ENCODE measurements at places on chromosomes 13 and 19. TPM values are rescaled to one million over a fixed set of nuclear protein-coding genes. Genes with fewer than 3 reads are reported as not detected.

DNA sequence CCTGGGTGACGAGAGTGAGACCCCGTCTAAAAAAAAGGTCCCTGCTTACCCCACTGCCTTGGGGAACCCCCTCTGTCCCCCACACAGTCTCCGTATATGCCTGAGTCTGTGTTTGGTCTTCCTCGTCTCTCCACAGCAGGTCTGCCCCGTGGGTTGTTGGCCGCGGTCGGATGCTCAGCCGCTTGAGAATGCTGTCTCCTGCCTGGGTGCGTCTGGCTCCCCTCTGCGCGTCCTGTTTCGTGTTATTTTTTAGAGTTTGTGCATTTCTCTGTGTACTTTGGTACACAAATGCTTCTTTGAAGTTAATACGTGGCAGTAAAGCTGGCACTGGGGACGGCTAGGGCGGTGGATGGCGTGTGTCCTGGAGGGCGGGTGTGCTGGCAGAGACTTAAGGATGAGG, 34.9 kb downstream of the KDM4B start:
- no peaks in the 10 kb centered on the region for H3K4me1 ChIP-seq
- no peaks in the 10 kb centered on the region for H3K36me3 ChIP-seq
- H3K4me3 ChIP-seq: no peak overlapping the region

TEX29 gene
- total RNA-seq: 0.86 TPM

DNA sequence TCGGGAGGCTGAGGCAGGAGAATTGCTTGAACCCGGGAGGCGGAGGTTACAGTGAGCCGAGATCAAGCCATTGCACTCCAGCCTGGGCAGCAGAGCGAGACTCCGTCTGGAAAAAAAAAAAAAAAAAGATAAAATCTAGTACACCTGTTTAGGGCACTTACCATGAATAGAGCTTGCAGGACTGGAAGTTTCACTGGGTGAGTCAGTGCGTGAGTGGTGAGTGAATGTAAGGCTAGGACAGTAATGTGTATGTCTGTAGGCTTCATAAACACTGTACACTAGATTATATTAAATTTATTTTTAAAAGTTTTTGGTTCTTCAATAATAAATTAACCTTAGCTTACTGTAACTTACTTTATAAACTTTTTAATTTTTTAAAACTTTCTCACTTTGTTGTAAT, 22.9 kb downstream of the PPP5C start:
- H3K27me3 ChIP-seq: no peaks in the 10 kb centered on the region
- H3K27ac ChIP-seq: no peak overlapping the region
- H3K36me3 ChIP-seq: no peaks in the 10 kb centered on the region
- no peaks in the 10 kb centered on the region for H3K4me1 ChIP-seq

LILRB1 gene
- 138 TPM for total RNA-seq

DNA sequence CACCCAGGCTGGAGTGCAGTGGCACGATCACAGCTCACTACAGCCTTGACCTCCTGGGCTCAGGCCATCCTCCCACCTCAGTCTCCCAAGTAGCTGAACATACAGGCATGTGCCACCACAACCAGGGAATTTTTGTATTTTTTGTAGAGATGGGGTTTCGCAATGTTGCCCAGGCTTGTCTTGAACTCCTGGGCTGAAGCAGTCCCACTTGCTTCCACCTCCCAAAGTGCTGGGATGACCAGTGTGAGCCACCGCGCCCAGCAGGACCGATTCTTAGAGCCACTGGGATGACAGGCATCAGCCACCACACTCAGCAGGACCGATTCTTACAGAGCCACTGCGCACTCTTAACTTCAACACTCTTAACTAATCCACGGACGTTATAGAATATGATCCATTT, 54.9 kb upstream of the RANBP3 start:
- no peak overlapping the region for H3K4me3 ChIP-seq
- H3K27ac ChIP-seq: no peak overlapping the region
- no peak for DNase-seq
- H3K4me1 ChIP-seq: no peaks in the 10 kb centered on the region
- no peaks in the 10 kb centered on the region for H3K36me3 ChIP-seq
- H3K27me3 ChIP-seq: no peaks in the 10 kb centered on the region

DNA sequence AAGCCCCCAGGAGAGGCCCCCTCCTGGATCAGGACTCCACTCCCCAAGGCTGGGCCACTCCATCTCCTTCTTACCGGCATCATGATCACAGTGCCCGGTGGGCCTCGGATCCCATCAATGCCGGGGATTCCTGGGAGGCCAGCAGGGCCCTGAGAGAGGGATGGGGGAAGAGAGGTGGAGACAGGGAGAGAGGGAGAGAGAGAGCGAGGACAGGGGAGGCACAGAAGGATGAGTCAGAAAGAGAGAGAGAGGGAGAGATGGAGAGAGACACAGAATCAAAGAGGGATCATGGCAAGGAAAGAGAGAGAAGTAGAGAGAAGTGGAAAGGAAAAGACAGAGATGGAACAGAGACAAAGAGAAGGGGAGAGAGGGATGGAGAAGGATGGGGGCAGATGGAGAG, 13.8 kb downstream of the COL5A3 start:
- H3K36me3 ChIP-seq: no peaks in the 10 kb centered on the region
- H3K27ac ChIP-seq: no peak overlapping the region
- H3K27me3 ChIP-seq: no peaks in the 10 kb centered on the region
- H3K4me1 ChIP-seq: no peaks in the 10 kb centered on the region
- DNase-seq: no peak
- H3K4me3 ChIP-seq: no peak overlapping the region

- H3K36me3 ChIP-seq: peaks cover 18% of the 10 kb centered on the region
- no peak for DNase-seq
- H3K27ac ChIP-seq: no peak overlapping the region
- peaks cover 19% of the 10 kb centered on the region for H3K4me1 ChIP-seq
Measured at GRCh38 chr13:99390601-99391000, 83.4 kb upstream of the GPR183 start.

- H3K4me1 ChIP-seq: no peaks in the 10 kb centered on the region
- no peak overlapping the region for H3K4me3 ChIP-seq
- H3K36me3 ChIP-seq: no peaks in the 10 kb centered on the region
- H3K27ac ChIP-seq: no peak overlapping the region
- H3K27me3 ChIP-seq: no peaks in the 10 kb centered on the region
Measured at GRCh38 chr19:41691268-41691970, 3.3 kb upstream of the CEACAM7 start.

GRCh38 chr19:1992759-1993260, 22.7 kb downstream of the BTBD2 start:
- H3K27me3 ChIP-seq: no peaks in the 10 kb centered on the region
- peaks cover 4% of the 10 kb centered on the region for H3K36me3 ChIP-seq
- no peak overlapping the region for H3K4me3 ChIP-seq
- DNase-seq: no peak
- no peak overlapping the region for H3K27ac ChIP-seq

SPACA4 gene
- total RNA-seq: not detected

DNA sequence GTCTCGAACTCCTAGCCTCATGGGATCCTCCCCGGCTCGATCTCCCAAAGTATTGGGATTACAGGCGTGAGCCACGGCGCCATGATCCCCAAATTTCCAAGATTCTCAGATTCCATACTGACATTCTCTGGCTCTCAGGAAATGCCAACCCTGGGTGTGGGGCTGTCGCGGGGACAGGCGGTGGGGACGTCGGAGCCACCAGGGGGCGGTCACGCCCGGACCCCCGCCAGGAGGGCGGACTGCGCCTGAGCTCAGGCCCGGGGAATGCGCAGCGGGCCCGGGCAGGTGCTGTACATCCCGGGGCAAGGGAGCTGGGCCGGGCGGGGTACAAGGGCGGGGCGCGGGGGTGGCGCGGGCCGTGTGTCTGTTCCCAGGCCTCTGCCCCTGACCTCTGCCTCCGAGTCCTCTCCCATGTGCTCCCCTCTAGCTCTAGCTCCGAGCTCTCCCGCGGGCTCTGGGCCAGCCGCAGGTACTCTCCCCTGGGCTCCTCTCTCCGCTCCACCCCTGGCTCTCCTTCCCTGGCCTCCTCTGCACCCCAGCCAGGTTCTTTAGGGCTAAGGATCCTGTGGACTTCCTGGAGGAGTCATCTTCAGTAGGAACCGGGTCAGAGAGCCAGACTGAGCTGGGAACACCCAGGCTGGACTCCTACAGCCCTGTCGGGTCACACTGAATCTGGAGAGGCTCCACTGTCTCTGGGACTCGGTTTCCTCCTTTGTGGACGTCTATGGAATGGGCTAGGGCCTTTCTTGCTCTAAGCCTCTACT, 2.4 kb downstream of the PPP1R13L start:
- no peak overlapping the region for H3K27ac ChIP-seq
- no peaks in the 10 kb centered on the region for H3K36me3 ChIP-seq
- no peaks in the 10 kb centered on the region for H3K27me3 ChIP-seq
- H3K4me1 ChIP-seq: peaks cover 50% of the 10 kb centered on the region
- H3K4me3 ChIP-seq: no peak overlapping the region

GRCh38 chr13:34777914-34778303, 164.2 kb upstream of the NBEA start:
- no peaks in the 10 kb centered on the region for H3K36me3 ChIP-seq
- H3K27ac ChIP-seq: no peak overlapping the region
- no peaks in the 10 kb centered on the region for H3K27me3 ChIP-seq
- no peak overlapping the region for H3K4me3 ChIP-seq

DNA sequence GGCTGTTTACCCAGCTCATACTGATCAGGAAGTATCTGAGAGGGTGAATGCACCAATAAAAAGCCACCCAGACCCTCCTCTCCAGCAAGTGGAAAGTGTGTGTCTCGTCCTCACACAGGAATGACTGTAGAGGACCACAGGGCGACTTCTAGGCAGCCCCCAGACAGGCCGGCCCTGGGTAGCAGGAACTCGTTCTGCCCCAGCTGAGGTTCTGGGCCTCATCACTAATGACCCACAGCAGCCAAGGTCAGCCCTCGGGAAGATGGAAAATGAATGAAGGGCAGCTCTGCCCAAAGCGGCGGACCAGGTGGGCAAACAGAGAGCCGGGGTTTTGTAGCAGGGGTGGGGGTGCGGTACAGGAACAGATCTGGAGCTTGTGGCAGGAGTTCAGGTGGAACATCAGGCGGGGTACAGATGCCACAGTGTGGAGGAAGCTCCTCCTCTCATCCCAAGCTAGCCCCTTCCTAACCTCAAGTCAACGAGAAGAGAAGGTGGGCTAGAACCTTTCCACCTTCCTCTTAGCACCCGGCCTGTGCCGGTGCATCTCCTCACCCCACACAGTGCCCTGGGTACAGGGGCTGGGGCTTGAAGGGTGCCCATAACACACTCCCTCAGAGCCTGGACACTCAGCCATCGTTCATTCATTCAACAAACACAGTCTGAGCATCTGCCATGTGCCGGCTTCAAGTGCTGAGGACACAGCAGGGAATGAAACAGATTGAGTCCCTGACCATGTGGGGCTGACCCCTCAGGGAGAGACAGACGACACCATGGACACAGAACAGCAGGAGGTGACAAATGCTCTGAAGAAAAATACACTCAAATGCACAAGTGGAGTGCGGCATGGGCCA, 36.2 kb downstream of the RFX2 start:
- DNase-seq: no peak
- no peak overlapping the region for H3K27ac ChIP-seq
- no peaks in the 10 kb centered on the region for H3K36me3 ChIP-seq
- peaks cover 9% of the 10 kb centered on the region for H3K4me1 ChIP-seq

Data from B cell (primary cell).